NCI-H82 (cell line): ENCODE measurements at places on chromosomes 1 and 21.

DNA sequence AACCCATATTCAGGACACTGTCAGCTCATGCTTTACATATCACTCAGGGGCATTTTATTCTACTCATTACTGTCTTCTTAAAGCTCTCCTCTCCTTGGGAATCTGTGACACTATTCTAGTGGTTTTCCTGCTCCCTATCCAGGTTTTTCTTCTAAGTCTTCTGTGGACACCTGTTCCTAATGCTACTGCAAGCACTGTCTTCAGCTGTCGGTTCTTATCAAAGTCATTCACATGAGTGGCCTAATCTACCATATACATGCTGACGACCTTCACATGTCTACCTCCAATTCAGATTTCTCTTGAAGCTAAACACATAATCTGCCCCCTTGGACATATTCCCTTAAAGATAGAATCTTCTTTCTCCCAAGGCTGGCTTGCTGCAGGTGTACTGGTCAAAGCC, 39.8 kb upstream of the PRRX1 start:
- DNase-seq, result no peak

- no peak for DNase-seq
Observed at GRCh38 chr1:48617252-48617651, 145.2 kb upstream of the SPATA6 start.

GRCh38 chr21:28179136-28179535, 813.5 kb downstream of the LTN1 start:
- no peak for DNase-seq

GRCh38 chr1:100597061-100597741, 59.3 kb downstream of the GPR88 start:
- DNase-seq, result no peak

DNA sequence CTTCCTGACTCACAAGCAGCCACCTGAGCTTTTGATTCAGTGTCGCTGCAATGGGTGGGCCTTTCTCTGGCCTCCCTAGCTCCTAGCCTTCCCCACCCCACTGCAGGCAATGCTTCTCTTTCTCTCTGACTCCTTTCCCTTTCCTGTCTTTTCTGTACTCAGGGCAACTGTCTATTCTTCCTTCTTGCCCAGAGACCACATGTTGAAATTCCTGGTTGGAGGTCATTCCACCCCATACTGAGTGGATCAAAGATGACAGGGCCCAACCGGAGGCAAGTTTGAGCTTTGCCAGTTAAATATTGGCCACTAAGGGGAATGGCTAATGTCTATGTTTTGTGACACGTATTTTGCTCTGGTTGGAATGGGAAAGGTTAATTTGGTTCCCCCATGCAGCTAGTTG, 65.2 kb upstream of the ARID1A start:
- DNase-seq, result no peak

DNA sequence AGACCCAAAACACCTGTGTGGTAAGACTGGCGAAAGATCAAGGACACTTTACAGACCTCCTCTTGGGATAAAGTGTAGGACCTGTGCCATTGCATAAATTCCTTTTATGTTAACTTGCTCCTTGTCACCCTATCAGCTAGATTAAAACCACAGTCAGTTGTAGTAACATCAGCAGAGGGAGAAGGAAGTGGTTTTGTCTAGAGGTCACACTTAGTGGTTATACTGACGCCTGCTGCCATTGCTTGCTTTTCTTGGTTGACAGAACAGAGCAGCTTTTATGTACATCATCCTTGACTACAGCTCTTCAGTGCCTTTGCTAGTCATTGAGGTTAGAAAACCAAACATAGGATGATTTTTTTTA, 101.4 kb downstream of the PBX1 start:
- no peak for DNase-seq

DNA sequence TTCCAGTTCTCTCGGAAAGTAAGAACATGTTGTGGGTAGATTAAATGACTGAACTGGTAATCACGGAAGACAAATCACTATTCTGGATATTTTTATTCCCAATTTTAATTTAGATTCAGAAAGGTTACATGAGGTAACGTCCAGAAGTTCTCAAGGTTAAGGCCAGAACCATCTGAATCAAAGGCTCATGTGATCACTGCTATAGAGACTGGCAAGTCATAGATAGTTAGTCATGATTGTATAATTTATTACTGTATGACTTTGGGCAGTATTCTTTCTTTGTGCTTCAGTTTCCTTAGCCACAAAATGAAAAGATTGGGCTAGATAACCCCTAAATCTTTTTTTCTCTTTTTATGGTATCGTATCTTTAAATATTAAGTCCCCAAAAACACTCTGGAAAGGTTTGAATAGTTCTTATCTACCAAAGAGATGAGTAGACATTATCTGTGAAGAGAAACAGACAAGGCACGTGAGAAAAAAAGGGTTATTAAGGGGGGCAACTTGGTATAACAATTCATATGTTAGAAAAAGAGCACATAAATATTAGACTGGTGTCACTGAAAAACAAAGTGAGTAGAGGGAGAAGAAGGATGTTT, 241.0 kb downstream of the PTPRC start:
- no peak for DNase-seq

- no peak for DNase-seq
Observed at GRCh38 chr21:25625036-25625435, 14.0 kb upstream of the JAM2 start.
